ENCODE measurements at places on chromosomes 16 and 17.

DNA sequence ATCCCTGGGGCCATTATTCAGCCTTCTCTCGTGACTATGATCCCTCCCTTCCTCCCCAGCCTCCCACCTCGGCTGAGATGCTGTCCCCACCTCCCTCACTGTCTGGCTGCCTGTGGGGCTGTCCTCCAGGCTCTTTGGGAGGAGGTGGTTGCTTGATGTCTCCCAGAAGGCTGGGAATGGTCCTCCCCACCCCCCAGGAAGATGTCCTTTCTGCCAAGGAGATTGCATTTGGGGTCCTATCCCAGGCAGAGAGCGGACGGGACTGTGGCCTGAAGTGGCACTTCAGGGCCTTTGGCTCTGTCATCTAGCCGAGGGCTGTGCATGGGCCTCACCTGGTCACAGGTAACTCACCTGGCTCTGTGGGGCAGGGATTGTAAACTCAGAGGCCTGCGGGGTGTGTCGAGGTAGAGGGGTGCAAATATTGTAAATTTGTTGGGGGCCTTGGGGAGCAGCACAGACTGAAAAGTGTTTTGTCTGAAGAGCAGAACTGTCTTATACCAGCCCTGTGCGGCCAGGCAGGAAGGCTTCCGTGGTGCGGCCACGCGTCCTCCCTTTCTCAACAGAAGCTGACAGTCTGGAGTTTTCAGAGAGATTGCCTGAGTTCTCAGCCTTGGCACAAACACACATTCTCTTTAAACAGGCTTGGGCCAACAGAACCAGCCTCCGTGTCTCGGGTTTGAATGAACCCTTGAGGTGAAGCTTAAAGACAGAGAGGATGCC lies 177.9 kb downstream of the SEC14L1 start:
- no peak for DNase-seq

GRCh38 chr16:67419502-67419901 lies 3.2 kb upstream of the ZDHHC1 start:
- DNase-seq, result no peak

DNA sequence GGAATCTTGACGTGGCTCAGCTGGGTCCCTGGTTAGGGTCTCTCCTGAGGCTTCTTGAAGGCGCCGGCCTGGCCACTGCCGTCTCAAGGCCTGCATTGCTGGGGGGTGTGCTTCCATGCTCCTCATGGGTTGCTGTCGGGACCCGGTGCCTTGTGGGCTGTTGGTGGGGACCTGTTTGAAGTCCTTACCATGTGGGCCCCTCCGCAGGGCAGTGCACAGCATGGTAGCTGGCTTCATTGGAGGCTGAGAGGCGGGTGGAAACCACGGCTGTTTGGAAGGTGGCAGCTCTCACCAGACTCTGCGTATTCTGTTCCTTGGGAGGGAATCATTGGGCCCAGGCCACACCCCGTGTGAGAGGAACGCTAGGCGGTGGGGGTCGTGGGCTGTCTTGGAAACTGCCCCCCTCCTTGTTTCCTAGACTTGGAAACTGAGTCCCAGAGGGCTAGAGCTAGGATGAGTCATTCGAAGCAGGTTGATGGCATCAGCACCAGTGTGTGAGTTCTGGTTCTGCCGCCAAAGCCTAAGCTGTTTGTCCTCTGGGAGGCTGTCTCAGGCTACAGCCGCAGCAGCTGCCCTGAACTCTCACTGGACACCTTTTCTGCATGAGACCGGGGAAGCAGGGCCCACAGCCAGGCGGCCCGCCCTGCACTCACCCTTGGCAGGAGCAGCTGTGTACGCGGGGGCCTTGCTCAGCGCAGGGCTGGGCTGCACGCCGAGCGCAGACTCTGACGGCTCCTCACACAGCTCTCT lies 35.2 kb downstream of the ZNF750 start:
- DNase-seq, result peak; percentile 93

DNA sequence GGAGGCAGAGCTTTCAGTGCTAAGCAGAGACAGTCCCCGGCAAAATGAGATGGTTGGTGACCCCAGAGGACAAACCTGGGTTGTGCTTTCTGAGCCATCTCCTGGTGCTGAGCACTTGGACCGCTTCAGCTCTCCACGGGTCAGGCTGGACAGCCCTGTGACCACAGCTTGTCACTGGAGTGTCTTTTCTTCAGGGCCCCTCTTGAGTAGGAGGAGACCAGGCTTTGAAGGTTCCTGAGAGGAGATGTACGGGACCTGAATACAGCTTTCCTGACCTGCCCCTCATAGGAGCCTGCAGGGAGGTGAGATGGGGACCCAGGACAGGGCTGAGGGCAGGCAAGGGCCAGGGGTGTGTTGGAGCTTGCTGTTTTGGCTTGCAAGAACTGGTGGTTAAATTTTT lies 17.8 kb upstream of the ADGRG1 start:
- DNase-seq, result peak; percentile 72

DNA sequence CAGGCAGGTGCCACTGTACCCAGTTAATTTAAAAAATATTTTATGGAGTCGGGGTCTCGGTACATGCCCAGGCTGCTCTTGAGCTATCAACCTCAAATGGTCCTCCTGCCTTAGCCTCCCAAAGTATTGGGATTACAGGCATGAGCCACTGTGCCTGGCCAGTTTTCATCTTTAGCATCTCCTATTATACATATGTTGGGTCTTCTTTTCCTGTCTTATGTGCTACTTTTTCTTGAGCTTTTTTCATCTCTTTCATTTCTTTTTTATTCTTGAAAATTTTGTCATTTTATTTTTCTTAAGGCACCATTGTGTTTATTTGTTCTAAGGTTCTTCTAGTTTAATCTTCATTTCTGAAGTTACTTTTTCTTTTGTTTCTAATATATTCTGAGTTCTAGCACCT lies 20.7 kb downstream of the BANP start:
- DNase-seq, result no peak

- no peak for DNase-seq
These were observed 13.4 kb downstream of the NATD1 start for GRCh38 chr17:21239680-21240368.

DNA sequence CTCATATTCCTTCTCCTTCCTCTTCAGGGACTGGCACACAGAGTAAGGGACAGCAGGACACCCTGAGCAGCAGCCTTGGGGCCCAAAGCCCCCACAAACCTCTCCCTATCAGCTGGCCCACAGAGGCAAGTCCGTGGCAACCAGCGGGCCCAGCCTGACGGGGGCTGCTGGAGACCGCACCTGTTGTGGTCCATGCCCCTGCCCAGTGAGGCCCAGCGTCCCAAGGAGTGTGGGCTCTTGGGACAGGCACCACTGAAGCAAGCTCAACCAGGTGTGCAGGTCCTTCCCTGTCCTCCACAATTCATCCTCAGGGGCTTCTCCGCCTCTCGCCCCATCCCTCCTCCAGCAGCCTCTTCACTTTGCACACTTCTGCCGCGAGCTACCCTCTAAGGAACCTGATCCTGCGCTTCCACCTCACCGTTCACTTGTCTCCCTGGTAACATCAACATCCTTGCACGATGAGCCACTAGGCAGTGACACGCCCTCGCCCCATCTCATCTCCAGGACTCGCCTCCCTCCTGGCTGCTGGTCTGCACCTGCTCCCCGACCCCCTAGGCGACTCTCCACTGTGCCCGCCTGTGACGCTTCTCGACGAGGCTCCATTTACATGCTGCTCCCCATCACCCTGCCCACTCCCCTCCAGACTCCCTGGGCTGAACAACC lies 12.7 kb downstream of the MNT start:
- DNase-seq, result no peak

DNA sequence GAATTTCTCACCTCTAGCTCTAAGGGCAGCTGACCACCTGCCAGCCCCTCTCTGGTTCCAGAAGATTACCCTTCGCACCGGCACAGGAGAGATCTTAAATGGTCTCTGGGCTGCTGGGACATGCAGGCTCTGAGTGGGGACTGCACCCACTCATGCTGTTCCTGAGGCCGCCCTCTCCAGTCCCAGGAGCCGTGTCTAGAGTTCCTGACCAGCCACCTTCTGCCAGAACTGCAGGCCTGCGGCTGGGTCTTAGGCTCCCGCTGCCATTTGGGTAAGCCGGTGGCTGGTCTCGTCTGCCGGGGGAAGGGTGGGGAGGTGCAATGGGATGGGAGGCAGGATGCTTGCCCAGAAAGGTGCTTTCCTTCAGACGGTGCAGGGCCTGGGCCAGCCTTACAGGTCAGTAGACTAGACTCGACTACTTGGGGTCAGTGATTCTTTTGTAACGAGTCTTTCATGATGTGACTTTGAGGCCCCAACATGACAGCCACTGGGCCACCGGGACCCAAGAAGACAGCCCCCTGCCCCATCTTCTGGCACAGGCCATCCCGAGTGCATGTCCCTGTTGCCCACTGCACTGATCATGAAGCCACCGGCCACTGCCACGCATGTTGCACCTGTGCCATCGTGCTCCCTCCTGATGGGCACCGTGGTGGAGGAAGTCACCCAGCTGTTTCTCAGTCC lies 26.4 kb downstream of the B9D1 start:
- DNase-seq, result peak; percentile 80

DNA sequence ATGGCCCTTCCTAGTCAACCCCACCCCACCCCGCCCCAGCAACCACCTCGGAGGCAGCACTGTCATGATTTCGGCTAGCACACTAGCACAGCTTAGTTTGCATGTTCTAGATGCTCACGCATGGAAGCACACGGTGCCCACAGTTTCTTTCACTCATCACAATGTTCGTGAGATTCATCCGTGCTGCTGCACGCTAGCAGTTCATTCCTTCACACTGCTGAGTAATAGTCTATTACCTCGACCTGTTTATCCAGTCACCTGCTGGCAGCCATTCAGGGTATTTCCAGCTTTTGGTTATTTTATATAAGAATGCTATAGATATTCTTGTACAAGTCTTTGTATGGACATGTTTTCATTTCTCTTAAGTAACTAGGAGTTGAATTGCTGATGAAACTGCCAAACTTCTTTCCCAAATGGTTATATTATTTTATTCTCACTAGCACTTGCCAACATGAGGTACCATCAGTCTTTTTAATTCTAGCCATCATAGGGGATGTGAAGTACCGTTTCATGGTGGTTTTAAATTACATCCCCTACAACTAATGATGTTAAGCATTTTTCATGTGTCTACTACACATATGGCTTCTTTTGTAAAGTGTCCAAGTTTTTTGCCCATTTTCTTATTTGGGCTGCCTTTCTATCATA lies 75.7 kb downstream of the CYTH1 start:
- no peak for DNase-seq

DNA sequence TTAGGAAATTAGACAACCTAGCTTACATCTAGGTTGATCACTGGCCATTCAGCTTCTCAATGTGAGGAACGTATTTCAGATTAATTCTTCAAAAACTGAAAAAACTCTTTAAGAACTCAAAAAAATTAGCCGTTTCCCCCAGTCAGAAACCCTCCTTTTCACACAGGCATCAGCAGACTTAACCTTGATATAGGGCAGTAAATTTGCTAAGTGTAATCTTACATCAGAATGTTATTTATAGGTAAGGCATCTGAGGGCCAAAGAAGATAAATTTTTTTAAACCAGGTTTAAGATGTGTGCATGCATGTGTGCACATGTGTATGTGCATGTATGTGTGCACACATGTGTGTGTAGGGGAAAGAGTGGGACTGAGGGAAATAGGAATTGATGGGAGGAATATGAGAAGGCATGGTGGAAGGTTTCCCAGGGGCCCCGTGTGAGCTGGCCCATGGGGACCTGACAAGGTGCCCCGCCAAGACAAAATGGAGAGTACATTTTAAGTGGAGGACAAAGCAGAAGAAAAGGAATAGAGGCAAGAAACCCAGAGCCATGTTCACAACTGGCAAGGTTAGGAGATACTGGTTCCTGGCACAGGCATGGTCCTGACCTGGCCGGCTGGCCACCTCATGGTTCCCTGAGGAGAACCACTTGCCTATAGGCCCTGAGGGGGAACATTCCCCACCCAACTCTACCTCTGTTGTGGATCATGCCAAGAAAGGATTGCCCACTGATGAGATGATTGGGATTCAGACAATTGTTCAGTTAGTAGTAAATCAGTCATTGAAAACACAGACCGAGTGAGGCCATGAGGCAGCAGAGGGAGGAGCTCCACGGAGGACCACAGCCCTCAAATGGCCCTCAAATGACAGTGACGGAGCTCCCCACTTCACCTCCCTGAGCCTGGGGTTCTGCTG lies 33.0 kb downstream of the TEX2 start:
- DNase-seq, result no peak

DNA sequence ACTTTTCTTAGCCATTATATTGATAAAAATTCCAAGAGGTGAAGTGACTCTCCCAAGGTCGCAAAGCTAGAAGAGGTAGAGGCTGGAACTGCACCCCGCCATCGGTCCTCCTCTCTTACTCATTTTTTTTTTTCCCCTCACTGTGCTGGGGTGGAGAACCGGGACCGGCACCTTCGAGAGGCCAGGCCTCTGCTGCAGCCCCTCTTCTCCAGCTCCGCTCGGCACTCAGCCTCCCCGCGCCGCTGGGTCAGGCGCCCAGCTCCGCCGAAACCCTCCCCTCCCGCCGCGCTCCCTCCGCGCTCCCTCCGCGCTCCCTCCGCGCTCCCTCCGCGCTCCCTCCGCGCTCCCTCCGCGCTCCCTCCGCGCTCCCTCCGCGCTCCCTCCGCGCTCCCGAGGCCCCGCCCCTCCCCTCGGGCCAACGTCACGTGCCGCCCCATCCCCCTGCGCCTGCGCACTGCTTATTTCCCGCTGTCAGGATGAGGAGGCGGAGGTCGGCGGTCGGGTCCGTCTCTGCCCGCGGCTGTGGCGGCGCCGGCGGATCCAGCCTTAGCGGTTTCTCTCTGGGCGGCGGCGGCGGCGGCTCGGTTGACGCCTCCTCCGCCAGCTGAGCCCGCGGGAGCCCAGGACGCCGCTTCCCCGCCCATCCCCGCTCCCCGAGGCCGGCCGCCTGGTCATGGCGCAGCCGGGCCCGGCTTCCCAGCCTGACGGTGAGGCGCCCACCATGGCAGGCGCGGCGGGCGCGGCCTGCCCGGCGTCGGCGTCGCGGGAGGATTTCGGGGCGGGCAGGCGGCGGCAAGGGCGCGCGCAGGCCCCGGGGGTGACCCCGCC lies at the start of gene RABEP1:
Gene RABEP1 (plus strand): TSS at position 471 of the 828 bp plus-strand sequence. CDS start 203 bp downstream, at position 674.
- peak; percentile 97 for DNase-seq

DNA sequence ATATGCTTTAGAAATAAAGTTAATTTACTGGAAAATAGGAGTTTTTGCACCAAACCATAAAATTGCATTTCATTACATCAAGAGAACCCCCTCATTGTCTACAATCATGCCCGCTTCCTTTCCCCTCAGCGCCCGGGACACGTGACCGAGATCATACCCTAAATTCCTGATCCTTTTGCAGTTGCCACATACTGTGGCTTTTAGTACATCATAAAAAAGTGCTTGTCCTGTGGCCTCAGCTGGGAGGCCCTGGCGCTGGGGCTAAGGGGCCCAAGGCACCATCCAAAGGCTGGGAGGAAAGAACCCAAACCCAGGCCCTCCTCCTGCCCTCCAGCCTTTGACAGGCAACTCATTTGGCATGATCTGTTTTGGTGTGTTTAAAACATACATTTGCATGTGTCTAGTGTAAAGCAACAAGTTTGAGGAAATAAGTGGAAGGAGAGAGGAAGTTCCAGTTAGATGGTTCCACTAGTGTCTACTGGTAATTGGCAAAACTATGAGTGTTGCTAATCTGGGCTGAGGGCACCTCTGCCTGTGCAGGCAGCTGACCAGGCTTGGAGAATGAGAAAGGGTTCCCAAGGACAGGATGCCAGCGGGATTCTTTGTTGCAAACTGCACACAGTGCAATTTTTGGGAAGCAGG lies 6.0 kb downstream of the CDK5R1 start:
- no peak for DNase-seq

- DNase-seq, result no peak
These were observed 49.6 kb upstream of the HELZ start for GRCh38 chr17:67294451-67295199.

- DNase-seq, result no peak
These were observed 5.2 kb downstream of the ASGR1 start for GRCh38 chr17:7173687-7174602.

All from mesenteric fat pad (tissue), 1 donor.